ENCODE measurements at places on chromosomes 16 and 17.

DNA sequence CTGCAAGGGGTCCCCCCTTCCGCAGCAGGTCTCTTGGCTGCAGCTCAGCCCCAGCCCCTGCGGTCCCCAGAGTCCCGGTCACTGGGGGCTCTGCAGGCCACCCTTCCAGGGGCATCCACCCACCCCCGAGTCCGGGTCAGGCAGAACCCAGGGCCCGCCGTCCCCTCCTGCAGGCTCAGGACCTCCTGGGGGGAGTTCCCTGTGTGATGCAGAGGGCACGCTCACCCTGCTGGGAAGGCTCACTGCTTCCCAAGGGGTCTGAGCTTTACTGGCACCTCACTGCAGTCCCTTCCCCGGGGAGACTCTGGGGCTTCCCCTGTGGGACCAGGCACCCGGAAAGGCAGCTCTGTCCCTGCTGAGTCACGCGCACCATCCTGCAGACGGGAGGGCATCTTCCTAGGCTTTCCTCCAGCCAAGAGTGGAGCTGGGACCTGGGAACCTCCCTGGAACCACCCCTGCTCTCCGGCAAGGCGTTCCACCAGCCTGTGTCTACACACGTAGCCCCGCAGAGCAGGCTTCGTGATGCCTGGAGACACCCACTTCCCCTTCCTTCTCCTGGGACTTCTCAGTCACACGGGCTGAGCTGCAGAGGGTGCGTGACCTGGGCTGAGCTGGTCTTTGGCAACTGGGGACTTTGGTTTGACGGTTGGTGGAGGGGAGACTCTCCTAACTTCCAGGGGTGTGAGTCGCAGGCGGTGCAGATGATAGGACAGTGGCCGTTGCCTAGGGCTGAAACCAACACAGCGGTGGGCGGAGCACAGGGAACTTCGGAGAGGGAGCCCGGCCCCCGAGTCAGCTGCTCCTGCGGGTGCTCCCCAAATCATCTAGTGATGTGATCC lies 23.4 kb downstream of the SLC25A10 start:
- no peak for DNase-seq

GRCh38 chr17:14295676-14296075 lies 5.2 kb upstream of the HS3ST3B1 start:
- DNase-seq, result no peak

DNA sequence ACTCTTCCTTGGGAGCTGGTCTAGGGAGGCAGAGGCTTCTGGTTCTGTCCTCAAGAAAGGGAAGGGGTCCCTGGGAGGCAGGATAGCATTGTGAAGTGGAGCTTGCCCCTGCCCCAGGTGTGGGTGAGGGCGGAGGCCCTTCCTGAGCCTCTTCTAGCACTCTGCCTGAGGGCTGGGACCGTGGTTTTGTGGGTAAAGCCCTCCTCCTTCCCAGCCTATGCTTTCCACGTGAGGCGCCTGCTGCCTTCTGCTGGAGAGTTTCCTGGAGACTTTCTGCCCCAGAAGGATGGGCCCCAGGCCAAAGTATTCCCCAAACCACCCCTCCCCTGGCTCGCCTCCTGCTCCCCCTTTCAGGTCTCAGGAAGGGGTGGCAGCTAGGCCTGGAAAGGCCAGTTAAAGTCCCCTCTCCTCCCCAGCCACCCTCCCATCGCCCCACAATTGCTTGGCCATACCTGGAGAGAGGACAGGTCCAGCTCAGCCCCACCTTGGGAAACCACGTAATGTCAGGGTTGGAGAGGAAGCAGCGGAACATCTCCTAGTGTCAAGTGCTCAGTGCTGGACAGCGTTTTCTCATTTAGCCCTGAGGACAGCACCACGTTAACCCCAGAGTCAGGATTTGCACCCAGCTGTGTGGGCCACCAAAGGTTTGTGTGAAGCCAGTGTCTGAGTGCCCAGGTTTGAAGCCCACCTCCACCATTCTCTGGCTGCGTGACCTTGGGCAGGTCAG lies 5.6 kb downstream of the SBK1 start:
- DNase-seq, result no peak

- no peak for DNase-seq
Measured at GRCh38 chr17:57235124-57235523, 21.2 kb upstream of the MSI2 start.

DNA sequence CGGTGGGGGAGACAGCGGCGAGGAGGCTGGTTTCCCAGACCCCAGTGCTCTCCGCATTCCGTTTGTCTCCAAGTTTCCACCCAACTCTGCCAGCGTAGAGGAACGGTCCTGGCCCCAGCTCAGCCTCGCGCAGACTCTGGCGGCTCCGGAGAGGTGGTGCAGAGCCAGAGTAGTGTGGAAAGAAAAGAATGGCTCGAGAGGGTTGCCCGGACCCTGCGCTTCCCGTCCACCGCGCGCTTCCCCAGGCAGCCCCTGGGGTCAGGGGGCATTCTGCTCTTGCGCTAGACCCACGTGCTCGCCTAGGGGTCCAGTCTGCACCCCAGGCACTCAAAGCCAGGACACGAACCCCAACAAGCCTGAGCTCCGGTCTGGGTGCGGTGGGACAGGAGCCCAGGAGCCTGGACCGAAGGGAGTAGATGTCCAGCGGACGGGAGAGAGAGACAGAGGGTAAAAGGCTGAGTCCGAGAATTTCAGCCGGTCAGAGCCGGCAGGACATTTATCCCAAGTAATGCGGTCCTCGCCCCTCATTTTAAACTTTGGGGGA lies 3.8 kb downstream of the PMP22 start:
- no peak for DNase-seq

- DNase-seq, result no peak
Measured at GRCh38 chr16:75624921-75625334, 1.8 kb upstream of the ADAT1 start.
